Colonic mucosa (tissue), 4 donors: ENCODE measurements at places on chromosomes 3 and 15. TPM values are rescaled to one million over a fixed set of nuclear protein-coding genes. Genes with fewer than 3 reads are reported as not detected.

Gene PLOD2
- 66.7 TPM for total RNA-seq

Gene SEMA5B
- 0.40 TPM for total RNA-seq

Gene ZPLD1
- 0.05 TPM for total RNA-seq

Gene ALDH1L1
- total RNA-seq, result 15.3 TPM

Gene LDHAL6B
- total RNA-seq, result not detected

Gene ESYT3
- 0.89 TPM for total RNA-seq

Gene ABTB1
- 22.9 TPM for total RNA-seq

Gene GCHFR
- 39.5 TPM for total RNA-seq

DNA sequence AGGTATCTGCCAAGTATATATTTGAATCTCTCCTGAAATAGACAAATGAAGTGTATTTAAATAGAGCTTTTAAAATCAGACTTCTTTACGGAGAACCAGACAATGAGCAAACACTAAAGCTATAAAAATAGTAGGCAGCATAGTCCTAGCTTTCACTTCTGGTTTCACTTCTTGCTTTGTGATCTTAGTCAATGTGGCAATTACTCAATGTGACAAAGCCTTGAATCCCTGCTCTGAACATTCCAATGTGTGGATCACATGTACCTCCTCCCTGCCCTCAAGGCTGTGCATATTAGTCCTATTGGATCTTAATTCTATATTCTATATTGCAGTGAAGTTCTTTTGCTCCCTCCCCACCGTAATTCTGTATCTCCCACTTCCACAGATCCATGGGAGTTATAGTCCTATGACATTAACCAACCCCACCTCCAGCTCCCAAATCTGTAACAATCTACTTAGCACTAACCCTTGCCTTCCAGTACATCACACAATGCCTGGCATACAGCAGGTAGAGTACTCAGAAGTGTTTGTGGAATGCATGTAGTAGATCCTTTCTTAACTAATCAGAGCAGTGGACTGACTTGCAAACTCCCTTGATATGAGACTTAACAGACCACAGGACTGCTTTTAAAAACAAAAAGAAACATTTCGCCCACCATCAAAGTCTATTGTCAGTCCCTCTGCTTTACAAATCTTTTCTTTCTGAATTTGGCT is 24.3 kb upstream of the CP start:
- no peak overlapping the region for H3K4me3 ChIP-seq
- no peaks in the 10 kb centered on the region for H3K27me3 ChIP-seq
- DNase-seq, result no peak
- H3K36me3 ChIP-seq, result no peaks in the 10 kb centered on the region
- H3K4me1 ChIP-seq, result peaks cover 4% of the 10 kb centered on the region

DNA sequence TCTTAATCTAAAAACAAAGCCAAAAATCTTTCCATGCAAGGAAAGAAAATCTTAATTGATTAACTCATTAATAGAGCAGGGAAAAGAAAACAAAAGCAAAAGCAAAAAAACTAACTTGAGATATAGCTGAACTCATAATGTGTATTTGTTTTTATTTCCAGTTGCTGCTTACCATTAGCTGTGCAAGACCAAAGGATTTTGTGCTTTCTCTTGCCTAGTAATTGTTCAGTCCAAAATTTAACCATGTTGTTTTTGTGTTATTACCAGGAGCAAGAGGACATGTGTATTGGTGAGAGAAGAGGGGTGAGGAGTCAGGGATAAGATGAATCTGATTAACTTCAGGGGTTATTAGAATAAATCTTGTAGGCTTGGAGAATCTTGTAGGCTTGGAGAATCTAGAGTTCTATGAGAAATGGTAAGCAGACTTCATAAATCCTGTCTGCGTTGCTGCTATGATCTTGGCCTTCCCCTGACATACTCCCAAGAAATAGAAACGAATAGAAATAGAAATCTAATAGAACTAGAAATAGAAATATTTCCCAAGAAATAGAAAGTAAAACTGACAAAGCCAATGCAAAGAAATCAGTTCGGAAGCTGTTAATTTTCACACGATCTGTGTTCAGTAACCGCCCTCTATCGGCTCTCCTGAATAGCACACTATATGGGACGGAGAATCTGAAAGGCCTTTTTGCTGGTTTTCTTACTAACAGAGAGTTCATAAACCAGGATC is 72.6 kb upstream of the TNFSF10 start:
- peak overlapping the region; percentile 6 for H3K4me3 ChIP-seq
- H3K27ac ChIP-seq, result peak overlapping the region; percentile 78
- no peaks in the 10 kb centered on the region for H3K27me3 ChIP-seq

- H3K4me1 ChIP-seq, result no peaks in the 10 kb centered on the region
- no peaks in the 10 kb centered on the region for H3K36me3 ChIP-seq
- peaks cover 6% of the 10 kb centered on the region for H3K27me3 ChIP-seq
- no peak overlapping the region for H3K27ac ChIP-seq
These were observed 58.9 kb upstream of the LINGO1 start for GRCh38 chr15:77691607-77692006.

GRCh38 chr3:35529337-35529736 is 110.0 kb upstream of the ARPP21 start:
- no peaks in the 10 kb centered on the region for H3K4me1 ChIP-seq
- no peak overlapping the region for H3K27ac ChIP-seq
- no peaks in the 10 kb centered on the region for H3K27me3 ChIP-seq
- H3K4me3 ChIP-seq, result no peak overlapping the region
- H3K36me3 ChIP-seq, result no peaks in the 10 kb centered on the region

- peaks cover 12% of the 10 kb centered on the region for H3K4me1 ChIP-seq
- no peaks in the 10 kb centered on the region for H3K27me3 ChIP-seq
- H3K27ac ChIP-seq, result no peak overlapping the region
- no peak for DNase-seq
These were observed 59.5 kb upstream of the PLXNA1 start for GRCh38 chr3:126923423-126923822.

GRCh38 chr3:22371607-22372291 is 620.7 kb upstream of the ZNF385D start:
- no peaks in the 10 kb centered on the region for H3K4me1 ChIP-seq
- no peak overlapping the region for H3K27ac ChIP-seq
- no peaks in the 10 kb centered on the region for H3K27me3 ChIP-seq
- H3K36me3 ChIP-seq, result no peaks in the 10 kb centered on the region
- no peak for DNase-seq

DNA sequence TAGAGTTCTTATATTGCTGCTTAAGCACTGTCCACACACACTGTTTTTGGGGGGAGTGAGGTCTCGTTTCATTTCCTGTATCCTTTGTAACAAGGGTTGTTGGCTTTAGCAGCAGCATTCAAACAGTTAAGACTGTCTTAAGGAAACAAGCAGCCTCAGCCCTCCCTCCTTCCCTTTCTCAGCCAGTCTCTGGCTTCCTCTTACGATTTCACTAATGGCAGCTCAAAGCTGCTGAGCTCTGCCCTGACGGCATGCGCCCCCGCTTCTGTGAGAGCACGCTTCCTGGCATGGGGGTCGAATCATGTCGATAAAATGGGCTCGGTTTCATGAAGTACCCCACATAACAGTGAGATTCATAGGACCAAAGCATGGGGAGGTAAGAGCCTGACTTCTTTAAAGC is 105.0 kb downstream of the KLHL25 start:
- H3K4me3 ChIP-seq, result peak overlapping the region; percentile 23
- H3K27ac ChIP-seq, result peak overlapping the region; percentile 65
- H3K27me3 ChIP-seq, result no peaks in the 10 kb centered on the region
- DNase-seq, result no peak

GRCh38 chr15:68471541-68471940 is 39.6 kb upstream of the ITGA11 start:
- no peak overlapping the region for H3K4me3 ChIP-seq
- DNase-seq, result no peak
- no peaks in the 10 kb centered on the region for H3K27me3 ChIP-seq
- no peak overlapping the region for H3K27ac ChIP-seq
- H3K4me1 ChIP-seq, result no peaks in the 10 kb centered on the region

DNA sequence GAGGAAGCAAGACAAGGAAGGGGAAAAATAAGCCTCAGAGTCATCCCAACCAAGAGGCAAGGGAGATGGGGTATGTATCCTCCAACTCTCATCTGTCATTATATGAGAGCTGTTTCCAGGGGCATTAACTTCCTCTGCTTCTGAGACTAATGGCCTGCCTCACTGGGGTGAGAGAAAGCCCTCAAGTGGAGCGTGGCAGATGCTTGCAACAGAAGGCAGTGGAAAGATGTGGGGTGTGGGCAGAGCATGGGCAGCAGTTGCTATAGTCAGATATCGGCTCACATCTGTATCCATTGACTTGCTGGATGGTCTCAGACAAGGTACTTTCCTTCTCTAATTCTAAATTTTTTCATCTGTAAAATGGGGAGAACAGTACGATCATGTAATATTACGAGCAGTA is 81.7 kb upstream of the PLCL2 start:
- H3K36me3 ChIP-seq, result no peaks in the 10 kb centered on the region
- H3K4me3 ChIP-seq, result no peak overlapping the region
- H3K4me1 ChIP-seq, result no peaks in the 10 kb centered on the region
- DNase-seq, result no peak
- H3K27me3 ChIP-seq, result no peaks in the 10 kb centered on the region

GRCh38 chr3:154334973-154335420 is 10.7 kb upstream of the DHX36 start:
- H3K27ac ChIP-seq, result no peak overlapping the region
- DNase-seq, result no peak
- no peaks in the 10 kb centered on the region for H3K36me3 ChIP-seq
- H3K4me1 ChIP-seq, result no peaks in the 10 kb centered on the region
- H3K27me3 ChIP-seq, result no peaks in the 10 kb centered on the region

GRCh38 chr15:49135911-49136310 is 19.5 kb downstream of the COPS2 start:
- no peaks in the 10 kb centered on the region for H3K4me1 ChIP-seq
- no peak overlapping the region for H3K4me3 ChIP-seq
- DNase-seq, result no peak
- H3K36me3 ChIP-seq, result no peaks in the 10 kb centered on the region
- H3K27me3 ChIP-seq, result no peaks in the 10 kb centered on the region
- H3K27ac ChIP-seq, result no peak overlapping the region

GRCh38 chr3:47716656-47717055 is 65.0 kb downstream of the SMARCC1 start:
- peaks cover 16% of the 10 kb centered on the region for H3K36me3 ChIP-seq
- no peaks in the 10 kb centered on the region for H3K27me3 ChIP-seq
- no peak overlapping the region for H3K4me3 ChIP-seq
- no peaks in the 10 kb centered on the region for H3K4me1 ChIP-seq
- no peak for DNase-seq

- DNase-seq, result no peak
- no peaks in the 10 kb centered on the region for H3K36me3 ChIP-seq
- H3K27ac ChIP-seq, result no peak overlapping the region
- no peaks in the 10 kb centered on the region for H3K27me3 ChIP-seq
These were observed 29.1 kb downstream of the TMEM44 start for GRCh38 chr3:194604126-194604525.

DNA sequence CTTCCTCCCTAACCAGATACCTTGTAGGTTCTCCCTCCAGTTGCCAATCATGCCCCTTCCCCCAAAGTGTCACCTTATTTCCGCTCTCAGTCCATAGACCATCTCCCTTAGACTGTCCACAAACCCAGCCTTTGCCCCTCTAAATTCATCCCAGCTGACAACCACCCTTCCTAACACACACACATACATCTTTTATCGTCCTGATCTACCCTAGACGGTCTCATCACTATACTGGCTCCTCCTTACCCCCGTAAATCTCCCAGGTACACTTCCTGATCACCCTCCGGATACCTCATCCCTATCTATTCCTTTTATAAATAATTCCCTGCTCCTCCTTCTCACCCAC is 828 bp downstream of the THOC7 start:
- no peak for DNase-seq
- H3K36me3 ChIP-seq, result no peaks in the 10 kb centered on the region
- no peaks in the 10 kb centered on the region for H3K4me1 ChIP-seq
- H3K27me3 ChIP-seq, result no peaks in the 10 kb centered on the region

DNA sequence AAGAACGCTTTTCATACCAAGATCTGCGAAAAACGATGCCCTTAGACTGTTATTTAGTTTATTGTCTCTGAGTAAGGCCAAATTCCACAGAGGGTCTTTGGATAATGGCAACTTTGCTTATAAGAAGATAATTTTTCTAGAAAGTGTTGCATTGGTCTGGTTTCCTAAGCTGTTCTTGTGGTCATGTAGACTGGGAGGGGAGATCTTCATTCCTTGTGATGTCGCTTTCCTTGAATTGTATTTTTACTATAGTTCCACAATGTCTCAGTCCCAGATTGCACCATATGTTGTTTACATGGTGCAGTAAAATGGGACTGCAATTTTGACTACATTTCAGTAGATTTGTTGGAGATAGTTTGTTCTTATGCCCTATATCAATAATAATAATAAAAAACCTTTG is 28.8 kb upstream of the ST3GAL6 start:
- no peaks in the 10 kb centered on the region for H3K36me3 ChIP-seq
- H3K27me3 ChIP-seq, result peaks cover 13% of the 10 kb centered on the region
- H3K4me1 ChIP-seq, result no peaks in the 10 kb centered on the region

- H3K36me3 ChIP-seq, result no peaks in the 10 kb centered on the region
- no peak overlapping the region for H3K27ac ChIP-seq
- no peak overlapping the region for H3K4me3 ChIP-seq
- H3K4me1 ChIP-seq, result no peaks in the 10 kb centered on the region
- no peak for DNase-seq
These were observed 164.8 kb upstream of the NUDT16 start for GRCh38 chr3:131216801-131217200.

DNA sequence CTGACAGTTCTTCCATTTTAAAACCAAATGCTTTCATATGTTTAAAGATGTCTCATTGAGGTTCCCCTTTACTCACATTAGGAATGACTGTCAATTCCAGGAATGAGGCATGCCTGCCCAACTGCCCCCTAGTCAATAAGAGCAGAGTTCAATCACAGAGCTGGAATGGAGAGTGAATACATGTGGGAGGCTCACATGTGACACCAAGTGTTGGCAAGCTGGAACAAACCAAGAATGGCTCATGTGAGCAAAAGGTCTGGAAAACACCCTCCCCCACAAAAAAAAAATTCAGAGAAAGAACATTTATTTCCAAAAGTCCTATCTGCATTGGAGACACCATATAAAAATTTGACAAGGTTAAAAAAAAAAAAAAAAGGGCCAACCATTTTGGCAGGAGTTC is 3.7 kb downstream of the PBRM1 start:
- H3K27me3 ChIP-seq, result no peaks in the 10 kb centered on the region
- H3K4me3 ChIP-seq, result no peak overlapping the region
- peaks cover 5% of the 10 kb centered on the region for H3K36me3 ChIP-seq
- no peak for DNase-seq
- peaks cover 5% of the 10 kb centered on the region for H3K4me1 ChIP-seq
- no peak overlapping the region for H3K27ac ChIP-seq

DNA sequence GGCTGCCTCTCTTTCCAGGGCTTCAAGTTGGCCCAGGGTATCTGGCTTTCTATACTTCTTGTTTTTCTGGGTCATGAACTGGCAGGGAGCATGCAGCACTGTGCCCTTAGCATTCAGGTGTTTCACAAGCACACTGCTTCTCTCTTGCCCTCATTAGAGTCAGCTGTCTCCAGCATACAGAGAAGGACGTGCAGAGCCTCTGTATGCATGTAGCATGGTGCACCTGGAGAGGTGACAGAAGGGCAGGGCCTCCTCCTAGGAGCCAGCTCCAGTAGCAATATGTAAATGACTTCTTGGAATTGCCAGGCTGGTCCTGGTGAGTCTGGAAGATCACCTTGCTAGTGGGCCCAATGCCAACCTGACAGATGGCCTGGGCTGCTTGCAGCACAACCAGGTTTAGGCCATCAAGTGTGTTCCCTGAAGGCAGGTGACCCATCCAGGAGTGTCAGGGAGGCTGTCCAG is 44.8 kb upstream of the ATP2C1 start:
- no peaks in the 10 kb centered on the region for H3K36me3 ChIP-seq
- peaks cover 2% of the 10 kb centered on the region for H3K4me1 ChIP-seq
- H3K27ac ChIP-seq, result peak overlapping the region; percentile 30
